ENCODE measurements at places on chromosomes 13 and 19.

DNA sequence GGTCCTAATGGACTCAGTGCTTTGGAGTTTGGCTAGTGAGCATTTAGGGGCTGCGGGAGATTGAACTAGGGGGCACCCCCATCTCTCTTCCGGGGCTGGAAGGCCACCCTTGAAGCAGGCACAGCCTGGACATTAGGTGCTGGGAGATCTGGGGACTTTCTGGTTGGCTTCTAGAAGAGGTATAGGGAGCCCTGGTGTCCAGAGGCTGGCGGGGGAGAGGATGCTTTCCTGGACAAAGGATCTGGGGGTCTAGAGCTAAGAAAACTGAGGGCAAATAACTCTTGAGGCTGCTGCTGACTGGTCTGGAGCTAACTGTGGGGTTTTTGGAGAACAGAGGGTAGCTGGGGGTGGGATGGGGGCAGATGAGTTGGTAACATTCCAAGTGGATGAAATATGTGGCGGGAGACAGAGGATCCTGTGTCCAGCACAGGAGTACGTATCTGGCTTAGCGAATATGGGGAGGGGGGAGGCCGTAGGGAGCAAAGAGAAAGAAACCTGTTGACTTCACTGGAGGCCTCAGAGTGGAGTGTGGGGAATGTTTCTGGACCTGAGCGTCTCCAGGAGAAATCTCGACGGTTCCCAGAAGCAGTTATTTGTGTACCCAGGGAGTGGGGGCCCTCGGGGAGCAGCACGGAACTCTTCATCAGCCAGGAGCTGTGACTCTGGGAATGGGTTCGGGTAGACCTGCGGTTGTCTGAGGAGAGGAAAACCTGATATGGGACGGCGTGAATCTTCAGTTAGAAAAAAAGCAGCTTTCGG lies 1.4 kb downstream of the HNRNPUL1 start:
- no peak for DNase-seq

DNA sequence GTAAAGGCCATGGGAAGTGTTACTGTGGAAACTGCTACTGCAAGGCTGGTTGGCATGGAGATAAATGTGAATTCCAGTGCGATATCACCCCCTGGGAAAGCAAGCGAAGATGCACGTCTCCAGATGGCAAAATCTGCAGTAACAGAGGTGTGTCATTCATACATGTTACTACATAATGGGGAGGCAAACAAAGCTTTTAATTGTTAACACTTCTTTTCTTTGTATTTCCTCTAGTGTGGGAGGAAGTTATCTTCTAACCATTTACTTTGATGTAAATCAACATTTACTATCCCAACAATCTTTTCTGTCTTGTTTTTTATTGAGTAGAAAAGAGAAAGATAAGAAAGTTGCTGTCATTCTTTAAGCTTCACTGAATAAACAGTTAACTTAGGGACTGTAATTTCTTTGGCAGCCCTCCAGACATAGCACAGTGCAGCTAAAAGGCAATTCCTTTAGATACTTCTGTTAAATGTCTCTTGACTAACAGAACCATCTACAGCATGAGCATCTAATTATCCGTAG lies 126.9 kb downstream of the ITGBL1 start:
- DNase-seq: no peak

GRCh38 chr13:46179491-46179908 lies 2.5 kb downstream of the LCP1 start:
- peak; percentile 58 for DNase-seq

DNA sequence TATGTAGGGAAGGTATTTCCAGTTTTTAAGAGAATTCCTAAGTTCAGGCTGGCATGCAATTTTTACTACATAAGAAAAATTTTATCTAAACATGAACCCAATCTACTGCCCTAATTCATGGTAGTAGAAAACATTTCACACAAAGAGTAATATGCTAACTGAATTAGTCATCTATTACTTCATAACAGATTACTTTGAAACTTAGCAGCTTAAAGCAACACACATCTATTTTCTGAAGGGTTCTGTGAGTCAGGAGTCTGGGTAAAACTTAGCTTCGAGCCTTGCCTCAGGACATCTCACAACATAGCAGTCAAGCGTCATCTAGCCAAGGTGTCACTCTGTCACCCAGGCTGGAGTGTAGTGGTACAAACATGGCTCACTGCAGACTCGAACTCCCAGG lies 537.5 kb downstream of the DCT start:
- no peak for DNase-seq

GRCh38 chr13:34671137-34671536 lies 270.9 kb upstream of the NBEA start:
- no peak for DNase-seq

- no peak for DNase-seq
These were observed 595.5 kb downstream of the TBC1D4 start for GRCh38 chr13:74886502-74886901.

GRCh38 chr19:49132974-49133609 lies 13.7 kb downstream of the PPFIA3 start:
- DNase-seq: no peak

DNA sequence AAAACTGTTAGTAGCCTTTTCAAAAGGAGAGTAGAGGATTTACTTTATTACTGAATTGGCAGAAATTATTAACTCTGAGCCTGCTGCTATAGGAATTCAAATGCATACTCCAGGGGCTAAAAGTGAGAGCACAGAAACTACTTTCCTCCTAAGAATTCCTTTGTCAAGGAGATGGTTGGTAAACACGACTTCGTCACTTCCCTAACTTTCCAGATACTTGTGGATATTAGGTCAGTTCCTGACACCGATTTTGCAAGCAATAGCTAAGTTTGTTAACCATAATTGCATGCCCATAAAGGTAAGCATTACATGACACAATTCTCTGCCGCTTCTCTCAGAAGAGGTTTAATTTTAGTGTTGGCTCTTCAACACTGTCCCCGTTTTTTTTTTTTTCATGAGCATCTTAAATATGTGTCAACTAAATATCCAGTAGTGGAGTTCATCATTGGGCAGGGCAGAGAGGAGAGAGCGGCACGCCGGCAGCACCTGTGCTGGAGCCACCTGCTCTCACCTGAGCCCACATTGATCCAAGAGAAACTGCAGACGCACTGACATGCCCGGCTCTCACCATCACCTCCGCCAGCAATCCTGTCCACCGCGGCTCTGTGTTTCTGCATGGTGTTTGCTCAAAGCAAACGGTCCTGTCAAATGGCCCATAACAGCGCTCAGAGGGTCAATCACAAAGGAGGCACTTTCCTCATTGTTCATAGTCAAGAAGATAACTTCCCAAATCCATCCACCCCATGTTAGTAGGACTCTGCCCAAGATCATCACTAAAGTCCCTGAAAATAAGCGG lies 2.6 kb downstream of the MED26 start:
- DNase-seq: no peak

GRCh38 chr19:927351-927779 lies 1.5 kb downstream of the ARID3A start:
- DNase-seq: no peak

- DNase-seq: no peak
These were observed 1.3 kb upstream of the IRF2BP1 start for GRCh38 chr19:45887200-45887710.

GRCh38 chr19:34314437-34315313 lies 50.3 kb upstream of the GPI start:
- DNase-seq: no peak

DNA sequence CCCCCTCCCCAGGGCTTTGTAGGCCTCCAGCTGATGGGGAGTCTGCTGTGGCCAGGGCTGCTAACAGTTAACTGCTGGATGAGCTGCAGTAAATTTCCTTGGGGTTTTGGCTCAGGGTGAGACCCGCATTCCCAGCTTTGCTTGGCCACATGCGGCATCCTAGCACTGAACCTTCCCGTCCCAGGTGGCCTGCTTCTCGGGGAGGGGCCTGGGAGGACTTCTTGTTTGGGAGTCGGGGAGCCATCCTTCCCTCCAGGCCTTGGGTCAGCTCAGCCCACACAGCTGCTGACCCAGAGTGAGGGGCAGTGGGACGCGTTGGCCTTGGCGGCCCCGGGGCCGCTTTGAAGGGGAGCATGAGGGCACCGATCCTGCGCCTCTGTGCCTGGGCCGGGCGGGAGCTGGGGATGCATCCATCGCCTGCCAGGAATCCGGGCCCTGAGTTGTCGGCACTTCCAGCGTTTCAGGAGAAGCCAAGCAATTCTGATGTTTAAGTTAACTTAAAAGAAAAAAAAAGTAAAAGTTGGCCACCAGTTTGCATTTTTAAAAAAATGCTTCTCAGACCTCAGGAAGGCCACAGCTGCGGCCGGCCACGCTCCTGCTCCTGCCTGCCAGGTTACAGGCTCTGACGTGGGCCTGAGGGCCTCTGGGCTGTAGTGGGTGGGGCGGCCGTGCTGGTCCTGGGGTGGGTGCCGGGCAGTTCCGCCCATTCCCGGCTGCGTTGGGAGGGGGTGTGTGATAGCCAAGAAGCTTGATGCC lies 27.7 kb downstream of the CRTC1 start:
- no peak for DNase-seq

GRCh38 chr13:73948848-73949529 lies 185.2 kb downstream of the KLF12 start:
- no peak for DNase-seq

GRCh38 chr19:19510432-19510831 lies 4.9 kb downstream of the TSSK6 start:
- DNase-seq: no peak

GRCh38 chr13:88701551-88701950 lies 1030.4 kb downstream of the SLITRK5 start:
- DNase-seq: no peak

DNA sequence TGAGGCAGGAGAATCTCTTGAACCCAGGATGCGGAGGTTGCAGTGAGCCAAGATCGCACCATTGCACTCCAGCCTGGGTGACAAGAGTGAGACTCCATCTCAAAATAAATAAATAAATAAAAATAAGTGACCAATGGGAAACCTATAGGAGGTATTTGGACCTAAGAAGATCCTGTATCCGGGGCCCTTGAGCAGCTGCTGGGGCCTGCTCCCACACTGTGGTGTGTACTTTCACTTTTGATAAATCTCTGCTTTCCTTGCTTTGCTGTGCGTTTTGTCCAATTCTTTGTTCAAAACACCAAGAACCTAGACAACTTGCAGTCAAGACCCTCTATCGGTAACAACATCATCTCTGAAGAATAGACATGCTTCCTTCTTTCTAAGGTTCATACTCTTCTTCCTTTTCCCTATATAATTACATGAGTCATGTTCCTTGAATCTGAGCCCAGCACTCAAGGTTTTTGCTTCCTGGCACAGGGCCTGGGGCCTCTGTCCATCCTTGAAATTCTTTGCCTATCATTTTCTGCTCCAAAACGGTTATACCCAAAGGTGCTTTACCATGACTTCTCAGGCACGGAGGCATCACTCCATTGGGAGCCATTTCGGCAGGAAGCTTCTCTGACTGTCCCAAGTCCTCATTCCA lies 14.2 kb upstream of the PNMA8C start:
- DNase-seq: no peak

DNA sequence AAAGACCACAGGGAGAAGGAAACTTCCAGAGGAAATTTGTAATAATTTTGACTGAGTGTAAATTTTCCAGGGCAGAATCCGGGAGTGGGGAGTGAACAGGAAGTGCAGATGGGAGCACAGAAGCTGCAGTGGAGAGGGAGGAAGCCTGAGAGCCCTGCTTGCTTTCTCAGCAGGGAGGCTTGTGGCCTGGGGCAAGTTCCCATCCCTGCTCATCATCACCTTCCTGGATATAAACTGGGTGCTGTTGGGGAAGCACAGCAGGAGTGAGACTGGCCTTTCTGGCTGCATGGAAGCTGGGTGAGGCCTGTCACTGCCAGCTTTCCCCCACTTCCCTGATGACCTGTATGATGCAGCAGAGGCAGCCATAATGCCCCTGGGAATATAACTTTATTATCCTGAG lies 532.9 kb downstream of the SLITRK6 start:
- DNase-seq: no peak

DNA sequence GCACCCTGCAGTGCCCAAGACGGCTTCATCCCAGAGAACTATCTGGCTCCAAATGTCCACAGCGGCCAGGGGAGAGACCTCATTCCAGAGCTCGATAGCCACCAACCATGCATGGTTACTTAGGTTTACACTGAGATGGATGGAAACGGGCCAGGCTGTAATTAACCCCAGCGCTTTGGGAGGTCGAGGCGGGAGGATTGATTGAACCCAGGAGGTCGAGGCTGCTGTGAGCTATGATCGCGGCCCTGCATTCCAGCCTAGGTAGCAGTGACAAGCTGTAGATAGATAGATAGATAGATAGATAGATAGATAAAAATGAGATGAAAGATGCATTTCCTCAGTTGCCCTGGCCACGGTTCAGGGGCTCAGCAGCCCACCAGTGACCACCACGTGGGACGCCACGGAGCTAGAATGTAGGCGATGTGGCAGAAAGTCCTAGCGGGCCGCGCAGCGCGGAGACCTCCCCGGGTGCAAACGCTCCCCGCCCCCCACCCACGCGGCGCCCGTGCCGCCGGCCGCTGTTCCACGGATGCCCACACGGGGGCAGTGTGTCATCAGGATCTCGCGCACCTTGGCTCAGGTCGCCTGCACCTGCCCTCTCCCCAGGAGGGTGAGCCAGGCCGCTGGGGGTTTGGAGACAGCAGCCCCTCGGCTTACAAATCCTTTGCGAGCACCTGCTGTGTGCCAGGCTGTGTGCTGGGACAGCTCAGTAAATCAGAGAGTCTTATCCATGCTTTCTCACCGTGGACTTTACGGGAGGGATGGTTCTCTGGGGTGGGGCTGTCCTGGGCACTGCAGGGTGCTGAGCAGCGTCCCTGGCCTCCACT lies 13.5 kb upstream of the TLE5 start:
- DNase-seq: peak; percentile 79

GRCh38 chr13:104823071-104823470 lies 1712.4 kb downstream of the EFNB2 start:
- no peak for DNase-seq

DNA sequence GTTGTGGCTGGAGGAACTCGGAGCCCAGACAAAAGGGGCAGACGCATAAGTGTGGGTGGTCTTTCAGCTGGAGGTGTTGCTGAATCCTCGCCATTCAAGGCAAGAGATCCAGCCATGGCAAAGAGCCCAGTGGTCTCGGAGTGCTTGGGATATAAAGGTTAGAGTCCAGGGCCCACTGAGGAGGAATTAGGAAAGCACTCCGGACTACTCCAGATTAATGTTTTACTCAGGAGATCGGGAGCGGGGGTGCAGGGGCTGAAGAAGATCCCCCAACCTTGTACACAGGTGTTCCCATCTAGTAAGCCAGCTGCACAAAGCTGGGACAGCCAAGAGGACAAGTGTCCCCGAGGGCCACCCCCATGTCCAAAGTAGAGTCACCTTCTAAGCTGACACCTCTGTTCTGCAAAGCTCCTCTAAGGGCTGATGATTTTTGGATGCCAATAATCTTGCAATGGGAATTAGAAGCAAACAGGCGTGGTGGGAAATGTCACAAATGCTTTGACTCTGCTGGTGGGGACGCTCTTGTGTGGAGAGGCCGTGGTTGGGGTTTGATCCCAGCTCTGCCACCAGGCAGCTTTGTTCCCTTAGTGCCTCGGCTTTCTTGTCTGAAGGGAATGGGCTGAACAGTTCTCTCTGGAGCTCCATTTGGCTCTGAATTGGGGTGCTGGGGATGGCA lies 194.3 kb upstream of the SOX1 start:
- no peak for DNase-seq

All from activated T-cell treated with anti-CD3 and anti-CD28 coated beads for 48 hours (primary cell).